ENCODE measurements at places on chromosomes 13 and 19.

- DNase-seq: no peak
Observed at GRCh38 chr13:35843272-35843671, 287.9 kb downstream of the DCLK1 start.

DNA sequence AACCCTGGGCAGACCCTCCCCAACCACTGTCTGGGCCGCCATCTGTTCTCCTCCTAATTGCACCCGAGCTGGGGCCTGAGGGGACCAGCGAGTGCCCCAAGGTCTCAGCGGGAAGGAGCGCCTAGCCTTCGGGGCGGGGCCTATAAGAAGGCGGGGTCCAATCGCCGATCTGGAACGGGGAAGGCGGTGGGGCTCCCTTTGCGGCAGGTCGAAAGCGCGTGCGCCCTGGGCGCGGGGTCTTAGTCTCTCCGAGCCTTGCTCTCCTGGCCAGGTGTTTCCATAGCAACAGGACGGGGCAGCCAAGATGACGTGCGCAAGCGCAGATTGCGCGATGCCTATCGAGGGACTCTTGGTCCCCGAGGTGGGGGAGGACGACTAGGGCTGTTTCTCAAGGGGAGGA, 2.8 kb downstream of the MAST1 start:
- DNase-seq: no peak

GRCh38 chr13:94967183-94968039, 255.1 kb upstream of the SOX21 start:
- no peak for DNase-seq

- no peak for DNase-seq
Observed at GRCh38 chr13:113937527-113938180, 36.2 kb downstream of the C13orf46 start.

DNA sequence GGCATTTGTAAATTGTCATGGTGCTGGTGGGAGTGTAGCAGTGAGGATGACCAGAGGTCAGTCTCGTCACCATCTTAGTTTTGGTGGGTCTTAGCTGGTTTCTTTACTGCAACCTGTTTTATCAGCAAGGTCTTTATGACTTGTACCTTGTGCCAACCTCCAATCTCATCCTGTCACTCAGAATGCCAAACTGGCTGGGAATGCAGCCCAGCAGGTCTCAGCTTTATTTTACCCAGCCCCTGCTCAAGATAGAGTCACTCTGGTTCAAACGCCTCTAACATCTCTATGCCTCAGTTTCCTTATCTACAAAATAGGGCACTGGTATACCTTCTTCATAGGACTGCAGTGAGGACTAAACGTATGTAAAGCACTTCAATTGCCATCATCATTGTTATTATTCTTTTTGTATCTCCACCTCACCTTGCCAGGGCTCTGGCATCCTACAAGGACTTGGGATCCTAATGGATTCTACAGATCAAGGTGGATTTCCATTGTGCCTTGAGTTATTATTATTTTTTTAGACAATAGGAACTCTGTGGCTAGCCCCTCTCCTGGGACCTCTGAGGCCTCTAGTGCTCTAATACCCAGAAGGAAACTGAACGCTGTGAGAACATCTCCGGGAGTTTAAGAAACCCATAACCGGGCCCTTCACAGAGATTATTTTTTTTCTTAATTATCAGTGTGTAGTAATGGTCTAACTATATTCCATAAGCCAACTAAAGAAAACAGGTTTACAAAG, 69.0 kb upstream of the RGCC start:
- DNase-seq: no peak

- no peak for DNase-seq
Observed at GRCh38 chr13:112951674-112952371, 17.2 kb upstream of the MCF2L start.

- DNase-seq: no peak
Observed at GRCh38 chr13:47835470-47836228, 165.4 kb downstream of the SUCLA2 start.

- no peak for DNase-seq
Observed at GRCh38 chr19:19653597-19654147, 9.8 kb downstream of the ATP13A1 start.

Data from GF-D8 (cell line).